Stomach (tissue), 19 donors: ENCODE measurements at places on chromosomes 2 and 18. TPM values are rescaled to one million over a fixed set of nuclear protein-coding genes. Genes with fewer than 3 reads are reported as not detected.
A peak's percentile ranks its signal among the peaks of the same experiment; 100 is the strongest.

Gene PROM2
- 33.5 TPM for total RNA-seq

Gene SULT6B1
- total RNA-seq, result not detected

Gene TMEM200C
- not detected for total RNA-seq

Gene ANKRD36B
- 91.4 TPM for total RNA-seq

Gene NT5DC4
- total RNA-seq, result not detected

Gene PAX8
- not detected for total RNA-seq

Gene DPYSL5
- total RNA-seq, result not detected

Gene ITGA4
- total RNA-seq, result 7.6 TPM

Gene SKA1
- not detected for total RNA-seq

- H3K36me3 ChIP-seq, result no peaks in the 10 kb centered on the region
- H3K4me1 ChIP-seq, result no peaks in the 10 kb centered on the region
- no peak overlapping the region for H3K27ac ChIP-seq
- H3K27me3 ChIP-seq, result no peaks in the 10 kb centered on the region
Measured at GRCh38 chr2:81481242-81481993, 1176.9 kb upstream of the LRRTM1 start.

- no peak overlapping the region for H3K27ac ChIP-seq
- H3K4me1 ChIP-seq, result no peaks in the 10 kb centered on the region
- H3K4me3 ChIP-seq, result no peak overlapping the region
Measured at GRCh38 chr2:80126596-80127189, 177.9 kb downstream of the LRRTM1 start.

DNA sequence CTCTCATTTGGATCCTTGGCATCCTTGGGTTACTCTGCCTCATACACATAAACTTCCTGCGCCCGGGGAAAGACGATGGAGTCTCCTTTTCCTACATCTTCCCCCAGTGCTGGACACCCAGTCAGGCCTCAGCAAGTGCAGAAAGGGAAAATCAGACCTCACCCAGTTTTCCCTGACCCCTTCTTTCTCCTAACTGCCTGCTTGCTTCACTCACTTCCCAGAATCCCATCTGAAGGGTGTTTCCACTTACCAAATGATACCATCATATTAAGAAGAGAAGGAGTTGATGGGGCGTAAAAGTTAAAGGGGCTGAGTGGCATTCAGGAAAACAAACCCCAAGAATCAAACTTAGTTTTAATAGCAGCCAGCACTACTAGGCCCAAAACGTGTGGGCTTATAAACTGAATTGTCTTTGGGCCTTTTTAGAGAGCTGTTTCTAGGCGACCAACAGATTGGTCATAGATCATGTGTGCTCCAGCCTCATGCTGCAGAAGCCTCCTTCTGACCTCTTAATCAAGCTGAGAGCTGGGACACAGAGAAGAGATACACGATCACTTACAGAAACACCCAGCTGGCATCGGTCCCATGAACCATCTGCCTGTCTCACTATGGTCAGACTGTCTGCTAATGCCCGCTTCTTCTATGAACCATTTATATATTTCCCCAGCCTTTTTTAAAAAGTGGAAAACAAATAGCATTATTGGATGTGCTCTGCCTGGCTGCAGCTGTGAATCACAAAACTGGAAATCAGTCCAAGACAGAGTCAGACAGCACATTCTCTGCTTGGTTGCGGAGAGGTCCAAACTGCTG is 165.7 kb upstream of the SLC14A2 start:
- no peaks in the 10 kb centered on the region for H3K4me1 ChIP-seq
- H3K27ac ChIP-seq, result peak overlapping the region; percentile 35
- H3K36me3 ChIP-seq, result no peaks in the 10 kb centered on the region
- H3K27me3 ChIP-seq, result no peaks in the 10 kb centered on the region
- peak; percentile 28 for DNase-seq
- no peak overlapping the region for H3K4me3 ChIP-seq

GRCh38 chr2:52668724-52669123 is 1098.9 kb upstream of the CHAC2 start:
- no peak overlapping the region for H3K27ac ChIP-seq
- no peaks in the 10 kb centered on the region for H3K4me1 ChIP-seq
- no peak overlapping the region for H3K4me3 ChIP-seq
- H3K36me3 ChIP-seq, result no peaks in the 10 kb centered on the region
- no peaks in the 10 kb centered on the region for H3K27me3 ChIP-seq

- H3K4me1 ChIP-seq, result no peaks in the 10 kb centered on the region
- no peak overlapping the region for H3K27ac ChIP-seq
- no peak for DNase-seq
- H3K4me3 ChIP-seq, result no peak overlapping the region
- H3K36me3 ChIP-seq, result no peaks in the 10 kb centered on the region
- no peaks in the 10 kb centered on the region for H3K27me3 ChIP-seq
Measured at GRCh38 chr18:3688690-3689089, 238.7 kb downstream of the TGIF1 start.

DNA sequence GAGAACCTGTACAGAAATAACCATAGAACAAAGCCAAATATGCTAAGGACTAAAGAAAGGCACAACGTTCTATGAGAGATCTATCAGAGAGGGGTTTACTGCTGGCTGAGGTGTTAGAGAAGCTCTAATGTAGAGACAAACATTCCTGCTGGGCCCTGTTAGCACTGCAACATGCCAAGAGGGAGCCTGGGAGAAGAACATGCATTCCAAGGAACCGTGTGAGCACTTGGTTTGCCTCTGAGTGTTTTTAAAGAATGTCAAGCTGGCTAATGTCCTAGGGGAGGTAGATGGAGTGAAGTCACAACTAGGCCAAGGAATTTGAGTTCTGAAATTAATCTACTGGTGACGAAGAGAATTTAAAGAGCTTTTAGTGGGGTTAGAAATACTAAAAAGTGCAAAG is 384.3 kb upstream of the LYPD1 start:
- no peak overlapping the region for H3K27ac ChIP-seq
- H3K36me3 ChIP-seq, result no peaks in the 10 kb centered on the region
- no peak for DNase-seq
- no peaks in the 10 kb centered on the region for H3K27me3 ChIP-seq
- H3K4me1 ChIP-seq, result no peaks in the 10 kb centered on the region

DNA sequence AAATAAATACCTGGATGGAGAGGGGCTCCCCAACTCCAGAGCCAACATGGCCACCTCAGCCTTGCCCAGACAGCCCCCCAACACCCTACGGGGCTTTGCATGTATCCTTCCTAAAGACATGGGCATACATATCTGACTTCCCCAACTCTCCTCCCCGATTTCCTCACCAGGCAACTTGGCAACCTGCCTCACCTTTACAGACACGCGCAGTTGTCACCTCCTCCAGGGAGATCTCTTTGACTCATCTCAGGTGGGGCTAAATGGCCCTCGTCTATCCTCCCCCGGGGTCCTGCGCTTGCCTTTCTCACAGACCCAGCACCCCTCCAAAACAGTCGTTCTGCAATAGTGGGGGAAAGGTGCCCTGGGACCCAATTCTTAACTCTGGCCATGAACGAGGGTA is 10.6 kb upstream of the BIN1 start:
- H3K4me1 ChIP-seq, result no peaks in the 10 kb centered on the region
- no peaks in the 10 kb centered on the region for H3K36me3 ChIP-seq
- no peak for DNase-seq
- H3K4me3 ChIP-seq, result no peak overlapping the region
- H3K27ac ChIP-seq, result no peak overlapping the region
- H3K27me3 ChIP-seq, result no peaks in the 10 kb centered on the region

DNA sequence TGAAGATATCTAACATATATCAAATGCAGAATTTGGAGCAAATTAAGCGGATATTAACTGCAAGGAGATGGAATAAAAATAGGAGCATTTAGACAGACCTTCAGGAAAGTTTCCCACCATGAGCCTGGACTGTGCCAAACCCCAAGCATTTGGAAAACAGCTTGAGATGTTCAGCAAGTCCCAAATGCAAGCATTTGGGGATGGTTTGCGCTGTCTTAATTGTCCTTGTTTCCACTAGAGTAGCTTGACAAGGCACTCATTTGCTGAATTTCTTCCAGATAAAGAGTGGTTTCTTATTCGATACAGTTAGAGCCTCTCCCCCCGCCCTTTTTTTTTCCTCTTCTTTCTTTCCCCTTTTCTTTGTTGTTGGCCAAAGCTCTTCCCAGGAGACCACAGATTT is 77.1 kb upstream of the CDC42EP3 start:
- H3K27me3 ChIP-seq, result no peaks in the 10 kb centered on the region
- no peaks in the 10 kb centered on the region for H3K4me1 ChIP-seq
- no peaks in the 10 kb centered on the region for H3K36me3 ChIP-seq
- no peak overlapping the region for H3K4me3 ChIP-seq

- no peaks in the 10 kb centered on the region for H3K36me3 ChIP-seq
- no peak overlapping the region for H3K27ac ChIP-seq
- peaks cover 25% of the 10 kb centered on the region for H3K27me3 ChIP-seq
- H3K4me1 ChIP-seq, result no peaks in the 10 kb centered on the region
- no peak for DNase-seq
Measured at GRCh38 chr2:117856415-117857210, 42.1 kb downstream of the DDX18 start.

GRCh38 chr18:13302457-13303225 is 84.1 kb downstream of the LDLRAD4 start:
- peaks cover 10% of the 10 kb centered on the region for H3K4me1 ChIP-seq
- no peak overlapping the region for H3K27ac ChIP-seq
- no peak overlapping the region for H3K4me3 ChIP-seq
- no peaks in the 10 kb centered on the region for H3K27me3 ChIP-seq

GRCh38 chr18:12086677-12087470 is 6.8 kb upstream of the ANKRD62 start:
- no peaks in the 10 kb centered on the region for H3K36me3 ChIP-seq
- H3K4me3 ChIP-seq, result no peak overlapping the region
- peak; percentile 1 for DNase-seq
- peaks cover 13% of the 10 kb centered on the region for H3K4me1 ChIP-seq
- H3K27ac ChIP-seq, result no peak overlapping the region
- no peaks in the 10 kb centered on the region for H3K27me3 ChIP-seq

- H3K27ac ChIP-seq, result no peak overlapping the region
- DNase-seq, result no peak
- H3K36me3 ChIP-seq, result no peaks in the 10 kb centered on the region
- no peaks in the 10 kb centered on the region for H3K27me3 ChIP-seq
- H3K4me1 ChIP-seq, result no peaks in the 10 kb centered on the region
Measured at GRCh38 chr2:60486067-60486466, 67.4 kb downstream of the BCL11A start.

DNA sequence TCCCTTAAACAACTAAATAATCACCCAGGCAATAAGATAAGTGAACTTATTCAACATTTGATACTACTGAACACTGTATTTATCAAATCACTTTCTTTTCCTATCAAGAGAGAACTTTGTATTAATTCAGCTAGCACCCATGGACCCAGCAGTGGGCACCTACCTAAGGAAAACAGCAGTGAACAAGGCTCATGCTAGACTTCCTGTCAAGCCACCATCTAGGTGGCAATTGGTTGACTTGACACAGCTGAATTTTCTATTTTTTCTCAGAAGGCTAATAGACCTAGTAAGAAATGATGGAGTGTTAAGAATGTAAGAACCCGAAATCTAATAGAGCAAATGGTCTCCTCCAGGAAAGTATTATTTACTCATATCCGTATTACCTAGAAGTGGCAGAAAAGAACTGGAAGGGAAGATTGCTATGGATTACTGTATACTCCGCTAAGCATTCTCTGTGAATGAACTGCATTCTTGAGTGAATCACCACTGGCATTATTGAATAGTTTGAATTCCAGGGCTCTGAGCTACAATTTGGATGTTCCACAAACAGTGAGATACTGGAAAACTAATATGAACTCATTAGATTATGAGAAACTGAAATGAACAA is 988.2 kb upstream of the CDH2 start:
- H3K27me3 ChIP-seq, result no peaks in the 10 kb centered on the region
- H3K36me3 ChIP-seq, result no peaks in the 10 kb centered on the region
- no peak overlapping the region for H3K4me3 ChIP-seq

GRCh38 chr2:65507102-65508069 is 75.0 kb upstream of the SPRED2 start:
- no peaks in the 10 kb centered on the region for H3K27me3 ChIP-seq
- no peak for DNase-seq
- H3K27ac ChIP-seq, result no peak overlapping the region
- no peaks in the 10 kb centered on the region for H3K36me3 ChIP-seq
- H3K4me1 ChIP-seq, result no peaks in the 10 kb centered on the region
- H3K4me3 ChIP-seq, result no peak overlapping the region

GRCh38 chr2:74702001-74702715 is 48.1 kb downstream of the SEMA4F start:
- no peaks in the 10 kb centered on the region for H3K36me3 ChIP-seq
- H3K4me1 ChIP-seq, result no peaks in the 10 kb centered on the region

GRCh38 chr18:24923138-24923537 is 428.8 kb downstream of the ZNF521 start:
- no peak for DNase-seq
- peaks cover 7% of the 10 kb centered on the region for H3K4me1 ChIP-seq
- no peaks in the 10 kb centered on the region for H3K27me3 ChIP-seq
- no peaks in the 10 kb centered on the region for H3K36me3 ChIP-seq
- H3K27ac ChIP-seq, result no peak overlapping the region

GRCh38 chr18:57429167-57430078 is 5.8 kb upstream of the ONECUT2 start:
- H3K27me3 ChIP-seq, result peaks cover 39% of the 10 kb centered on the region
- H3K36me3 ChIP-seq, result no peaks in the 10 kb centered on the region
- no peak overlapping the region for H3K4me3 ChIP-seq
- DNase-seq, result no peak

GRCh38 chr2:144944546-144945220 is 424.8 kb upstream of the ZEB2 start:
- DNase-seq, result no peak
- H3K27me3 ChIP-seq, result no peaks in the 10 kb centered on the region
- no peaks in the 10 kb centered on the region for H3K36me3 ChIP-seq
- peaks cover 19% of the 10 kb centered on the region for H3K4me1 ChIP-seq
- H3K27ac ChIP-seq, result no peak overlapping the region

- H3K4me3 ChIP-seq, result no peak overlapping the region
- no peak for DNase-seq
- H3K27ac ChIP-seq, result no peak overlapping the region
- H3K27me3 ChIP-seq, result no peaks in the 10 kb centered on the region
Measured at GRCh38 chr2:39416140-39416539, 20.9 kb downstream of the MAP4K3 start.

DNA sequence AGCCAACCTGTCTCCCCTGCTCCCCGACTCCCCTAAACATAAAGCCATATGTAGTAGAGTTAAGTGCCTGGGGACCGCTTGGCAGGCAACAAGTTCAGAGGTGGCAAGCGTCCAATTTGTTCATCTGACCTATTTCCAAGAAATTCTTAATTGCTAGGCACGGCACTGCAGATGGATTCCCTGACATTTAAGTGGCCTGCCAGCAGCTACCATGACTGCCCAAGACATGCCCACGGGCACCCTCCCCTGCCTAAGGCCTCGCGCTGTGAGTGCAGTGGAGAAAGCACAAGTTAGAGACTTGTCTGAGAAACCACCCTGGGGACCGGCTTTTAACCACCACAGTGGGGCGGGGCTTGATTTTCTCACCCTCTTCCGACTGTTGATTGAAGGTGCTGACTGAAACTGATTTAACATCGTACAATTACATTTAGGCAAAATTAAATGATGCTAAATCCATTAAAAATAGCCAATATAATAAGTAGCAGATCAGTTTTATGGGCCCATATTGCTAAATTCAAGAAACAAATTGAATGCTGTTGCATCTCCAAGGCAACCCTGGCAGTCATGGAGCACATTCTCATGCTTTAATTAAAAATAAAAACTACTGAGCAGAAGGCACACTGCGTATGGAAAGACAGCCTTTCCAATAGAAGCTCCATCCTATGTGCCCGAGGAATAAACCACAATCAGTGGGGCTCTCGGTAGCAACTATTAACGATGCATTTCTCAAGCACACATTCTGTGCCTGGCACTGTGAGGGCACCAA is 163.6 kb upstream of the ACAA2 start:
- H3K4me1 ChIP-seq, result no peaks in the 10 kb centered on the region
- no peaks in the 10 kb centered on the region for H3K27me3 ChIP-seq
- no peak overlapping the region for H3K4me3 ChIP-seq
- no peak overlapping the region for H3K27ac ChIP-seq
